ENCODE measurements at places on chromosomes 5 and 9.

- DNase-seq, result no peak
These were observed 79.5 kb downstream of the OSMR start for GRCh38 chr5:38925154-38925925.

DNA sequence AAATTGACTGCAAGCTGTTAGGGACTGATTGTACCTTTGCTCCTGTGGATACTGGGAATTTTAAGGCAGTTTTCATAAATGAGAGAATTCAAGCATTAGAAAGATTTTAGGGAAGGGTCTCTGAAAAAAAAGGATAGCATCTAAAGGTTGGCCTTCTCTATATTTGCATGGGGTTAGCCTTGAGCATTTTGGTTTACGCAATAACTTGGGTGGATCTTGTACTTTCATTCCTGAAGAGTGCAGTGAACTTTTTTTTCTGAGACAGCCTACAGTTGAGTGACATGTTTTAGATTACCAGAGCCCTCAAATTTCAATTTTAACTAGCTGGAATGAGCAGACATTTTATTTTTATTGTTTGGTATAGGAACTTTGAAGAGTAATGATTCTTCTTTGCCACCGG lies 91.6 kb upstream of the NR3C1 start:
- no peak for DNase-seq

DNA sequence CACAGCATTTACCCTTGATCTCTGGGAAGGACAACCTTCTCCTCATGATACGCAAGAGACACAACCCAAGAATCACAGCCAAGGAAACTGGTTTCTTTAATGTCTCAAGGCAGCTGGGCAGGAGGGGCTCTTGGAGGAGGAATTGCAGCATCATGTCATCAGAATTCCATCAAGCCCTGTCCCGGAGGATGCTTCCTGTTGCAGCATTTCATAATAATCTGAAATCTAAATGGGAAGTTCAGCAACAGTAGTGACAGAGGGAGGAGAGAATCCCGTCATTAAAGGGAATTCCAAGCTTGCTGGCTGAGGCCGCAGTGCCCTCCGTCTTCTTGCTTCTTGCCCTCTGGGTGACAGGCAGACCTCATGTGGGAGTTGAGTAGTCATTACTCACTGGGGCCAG lies 192.7 kb downstream of the TENT4A start:
- no peak for DNase-seq

- DNase-seq, result no peak
These were observed 41.6 kb downstream of the GABBR2 start for GRCh38 chr9:98667005-98667640.

DNA sequence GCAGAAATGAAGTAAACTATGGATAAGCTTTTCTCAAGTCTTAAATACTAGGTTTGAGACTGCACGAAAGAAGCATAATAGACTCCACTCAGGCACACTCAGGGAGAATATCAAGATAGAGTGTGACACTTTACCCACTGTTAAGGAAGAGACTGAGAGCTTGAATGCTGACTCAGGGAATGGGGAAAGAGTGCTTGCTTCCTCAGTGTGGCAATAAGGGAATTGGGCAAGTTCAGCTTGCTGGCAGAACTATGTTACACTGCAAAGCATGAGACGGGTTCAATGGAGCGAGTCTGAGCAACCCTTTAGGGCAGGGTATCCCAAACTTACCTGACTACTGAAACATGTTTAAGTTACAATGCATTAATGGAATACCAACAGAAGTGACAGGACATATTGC lies 237.7 kb upstream of the MEF2C start:
- no peak for DNase-seq

GRCh38 chr9:137268538-137269201 lies 8.9 kb upstream of the TOR4A start:
- no peak for DNase-seq

- DNase-seq, result no peak
These were observed 1425.8 kb upstream of the C9orf72 start for GRCh38 chr9:28999057-28999456.

DNA sequence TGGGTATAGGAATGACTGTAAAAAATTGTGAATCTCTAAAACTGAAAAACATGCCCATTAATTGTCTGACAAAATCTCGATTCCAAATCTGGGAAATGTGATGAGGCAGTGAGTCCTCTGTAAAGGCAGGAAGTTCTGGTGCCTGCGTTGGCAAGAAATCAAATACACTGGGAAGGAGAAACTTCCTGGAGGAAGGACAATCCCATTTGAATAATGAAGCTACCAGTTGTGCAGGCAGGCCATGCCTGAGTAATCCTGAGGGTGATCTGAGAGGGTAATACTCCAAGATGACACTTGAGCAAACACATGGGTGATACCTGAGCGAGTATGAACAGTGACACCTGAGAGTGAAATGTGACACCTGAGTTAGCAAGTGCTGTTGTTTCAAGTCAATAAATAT lies 49.7 kb downstream of the KIF24 start:
- no peak for DNase-seq

- DNase-seq, result no peak
These were observed 23.7 kb upstream of the ANKH start for GRCh38 chr5:14895301-14895700.

DNA sequence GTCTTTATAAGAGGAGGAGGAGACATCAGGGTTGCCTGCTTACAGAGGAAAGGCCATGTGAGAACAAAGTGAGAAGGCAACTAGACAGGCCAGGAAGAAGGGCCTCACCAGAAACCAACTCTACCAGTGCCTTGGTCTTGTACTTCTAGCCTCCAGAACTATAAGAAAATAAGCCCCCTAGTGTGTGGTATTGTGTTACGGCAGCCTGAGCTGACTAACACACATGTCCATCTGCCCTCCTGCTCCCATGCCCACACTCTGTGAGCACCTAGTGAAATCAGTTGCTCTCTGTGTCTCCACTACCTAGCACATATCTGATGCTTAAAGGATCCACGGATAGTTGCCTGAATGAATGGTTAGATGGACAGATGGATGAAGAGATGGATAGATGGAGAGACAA lies 6.9 kb downstream of the AK3 start:
- DNase-seq, result no peak

DNA sequence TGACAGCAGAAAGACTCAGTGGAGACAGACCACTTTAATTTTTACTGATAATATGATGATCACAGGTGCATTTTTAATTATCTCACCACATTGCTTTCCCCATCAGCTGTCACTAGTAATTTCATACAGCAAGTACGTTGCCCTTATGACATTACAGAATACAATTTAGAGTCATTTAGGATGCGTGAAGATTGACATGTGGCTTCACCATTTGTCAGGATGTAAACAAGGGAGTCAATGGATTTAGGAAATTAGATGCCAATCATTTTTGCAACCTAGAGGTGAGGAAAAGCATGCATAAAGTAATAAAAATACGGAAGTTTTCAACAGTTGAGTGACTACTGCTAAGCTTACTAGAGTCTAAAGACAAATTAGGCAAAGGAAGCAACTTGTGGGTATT lies 1129.6 kb downstream of the PTPRD start:
- DNase-seq, result no peak

GRCh38 chr5:151811593-151812321 lies 40.0 kb downstream of the G3BP1 start:
- DNase-seq, result no peak

DNA sequence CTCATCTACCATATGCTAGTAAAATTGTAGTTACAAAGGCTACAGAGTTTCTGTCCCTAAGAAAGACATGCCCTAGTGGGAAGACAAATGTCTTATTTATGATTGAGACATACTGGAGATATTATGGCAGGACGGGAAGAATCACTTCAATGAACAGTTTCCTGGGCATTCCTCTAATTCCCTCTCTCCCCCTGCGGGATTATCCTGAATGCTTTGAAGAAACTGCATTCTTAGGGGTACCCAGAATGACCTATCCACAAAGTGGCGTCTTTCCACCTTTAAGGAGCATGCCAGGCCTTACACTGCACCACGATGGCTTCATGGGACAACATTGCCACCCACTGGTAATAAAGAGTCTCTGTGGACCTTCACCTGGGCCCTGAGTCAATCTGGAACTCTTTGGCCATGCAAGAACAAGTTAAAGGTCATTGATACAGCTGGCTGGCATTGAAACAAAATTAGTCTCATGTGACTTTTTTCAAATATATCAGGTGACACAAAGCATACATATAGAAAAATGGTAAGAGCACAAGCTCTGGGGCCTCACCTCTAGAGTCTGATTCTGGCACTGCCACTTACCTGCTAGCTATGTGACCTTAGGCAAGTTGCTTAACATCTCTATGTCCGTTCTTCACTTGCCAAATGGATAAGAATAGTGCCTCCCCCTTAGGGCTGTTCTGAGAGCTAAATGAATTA lies 32.0 kb downstream of the ANKRD55 start:
- DNase-seq, result peak; percentile 22

- no peak for DNase-seq
These were observed 6.7 kb upstream of the HAVCR2 start for GRCh38 chr5:157115502-157115901.

GRCh38 chr5:75856056-75856455 lies 138.8 kb upstream of the POC5 start:
- DNase-seq, result no peak

DNA sequence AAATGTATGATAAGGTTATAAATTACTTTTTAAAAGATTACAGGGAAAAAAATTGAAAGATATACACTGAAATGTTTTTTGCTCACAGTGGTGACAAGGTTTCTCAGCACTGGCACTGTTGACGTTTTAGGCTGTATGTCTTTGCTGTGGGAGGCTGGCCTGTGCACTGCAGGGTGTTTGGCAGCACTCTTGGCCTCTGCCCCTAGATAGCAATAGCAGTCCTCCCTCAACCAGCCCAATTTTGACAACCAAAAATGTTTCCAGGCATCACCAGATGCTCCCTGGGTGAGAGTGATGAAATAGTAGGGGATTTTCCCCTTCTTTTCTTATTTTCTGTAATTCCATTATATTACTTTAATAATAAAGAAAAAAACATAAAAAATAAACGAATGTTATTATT lies 3.3 kb downstream of the CD274 start:
- DNase-seq, result no peak

DNA sequence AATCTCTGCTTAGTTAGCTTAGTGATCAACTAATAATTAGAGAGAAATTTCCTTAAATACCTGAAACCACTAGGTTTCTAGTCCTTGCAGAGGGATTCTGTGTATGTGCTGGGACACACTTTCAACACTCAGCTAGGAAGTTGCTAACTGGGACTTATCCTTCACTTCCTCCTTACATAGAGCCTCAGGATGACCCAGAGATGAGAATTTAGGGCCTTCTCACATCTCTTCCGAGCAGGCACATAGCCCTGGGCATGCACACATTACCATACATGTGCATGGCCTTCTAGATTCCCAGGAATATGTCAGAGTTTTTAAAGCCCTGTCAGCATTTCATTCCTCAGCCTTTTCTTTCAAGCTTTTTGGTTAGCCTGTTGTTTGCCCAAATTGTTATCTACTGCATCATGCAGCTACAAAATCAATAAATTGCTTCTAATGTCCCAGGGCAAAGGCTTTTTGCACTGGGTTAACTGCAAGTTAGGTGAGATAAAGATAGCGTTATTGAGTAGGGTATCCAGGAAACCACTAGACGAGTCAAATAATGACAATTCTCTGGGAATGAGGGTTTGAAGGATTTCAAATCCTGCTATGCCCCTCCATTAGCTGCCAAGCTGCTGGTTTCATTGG lies 22.0 kb upstream of the CDK20 start:
- DNase-seq, result no peak

DNA sequence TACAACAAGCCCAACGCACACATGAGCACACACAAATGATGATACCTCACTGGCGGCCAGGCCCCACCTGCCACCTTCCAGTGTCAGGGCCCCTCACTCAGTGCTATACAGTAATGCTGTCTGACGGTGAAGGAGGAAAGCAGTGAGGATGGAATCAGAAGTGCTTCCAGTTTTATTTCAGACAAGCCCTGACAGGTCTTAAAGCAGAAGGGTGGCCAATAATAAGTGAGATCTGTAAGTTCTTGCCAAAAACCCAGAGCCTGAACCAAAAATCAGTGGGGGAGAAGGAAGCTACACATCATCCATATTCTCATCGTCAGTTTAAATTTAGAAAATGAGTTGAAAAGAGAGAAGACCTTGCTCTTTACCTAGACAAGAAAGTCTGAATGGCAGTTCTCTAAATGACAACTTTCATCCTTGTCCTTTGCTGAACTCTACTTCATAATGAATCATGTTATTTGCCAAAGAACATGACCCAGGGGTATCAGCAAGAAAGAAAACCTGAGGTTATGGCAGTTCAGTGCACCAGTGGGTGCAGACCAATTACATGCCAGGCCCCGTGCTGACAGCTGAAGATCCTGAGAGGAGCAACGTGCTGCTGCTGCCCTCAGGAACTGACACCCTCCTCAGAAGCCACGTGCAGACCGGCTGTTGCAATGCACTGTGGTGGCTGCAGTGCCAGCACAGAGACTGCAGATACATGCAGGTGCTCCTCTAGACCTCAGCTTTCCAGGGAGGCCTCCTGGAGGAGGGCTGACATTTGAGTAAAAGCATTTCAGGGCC lies 118.7 kb downstream of the DROSHA start:
- no peak for DNase-seq

GRCh38 chr5:177610131-177610769 lies 10.3 kb downstream of the B4GALT7 start:
- no peak for DNase-seq

DNA sequence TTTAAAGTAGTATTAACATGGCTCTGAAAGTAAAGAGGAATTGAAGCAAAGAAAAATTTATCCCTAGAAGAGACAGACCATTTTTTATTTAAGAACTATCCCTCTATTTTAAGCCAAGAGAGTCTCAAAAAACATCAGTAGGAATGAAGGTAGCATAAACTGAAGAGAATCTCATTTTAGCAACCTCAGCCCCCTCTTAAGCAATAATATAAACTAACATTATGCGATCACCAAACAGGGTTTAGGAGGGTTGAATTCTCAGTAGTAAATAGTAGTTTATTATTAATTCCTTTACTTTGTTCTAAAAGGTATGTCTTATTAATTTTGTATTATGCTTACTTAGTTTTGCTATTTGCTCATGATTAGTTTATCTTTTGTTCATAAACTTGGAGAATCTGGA lies 287.4 kb downstream of the CDK5RAP2 start:
- DNase-seq, result no peak

- no peak for DNase-seq
These were observed 61.6 kb upstream of the SPRY4 start for GRCh38 chr5:142386137-142387023.

GRCh38 chr9:93302586-93303257 lies 118.8 kb downstream of the WNK2 start:
- DNase-seq, result no peak

DNA sequence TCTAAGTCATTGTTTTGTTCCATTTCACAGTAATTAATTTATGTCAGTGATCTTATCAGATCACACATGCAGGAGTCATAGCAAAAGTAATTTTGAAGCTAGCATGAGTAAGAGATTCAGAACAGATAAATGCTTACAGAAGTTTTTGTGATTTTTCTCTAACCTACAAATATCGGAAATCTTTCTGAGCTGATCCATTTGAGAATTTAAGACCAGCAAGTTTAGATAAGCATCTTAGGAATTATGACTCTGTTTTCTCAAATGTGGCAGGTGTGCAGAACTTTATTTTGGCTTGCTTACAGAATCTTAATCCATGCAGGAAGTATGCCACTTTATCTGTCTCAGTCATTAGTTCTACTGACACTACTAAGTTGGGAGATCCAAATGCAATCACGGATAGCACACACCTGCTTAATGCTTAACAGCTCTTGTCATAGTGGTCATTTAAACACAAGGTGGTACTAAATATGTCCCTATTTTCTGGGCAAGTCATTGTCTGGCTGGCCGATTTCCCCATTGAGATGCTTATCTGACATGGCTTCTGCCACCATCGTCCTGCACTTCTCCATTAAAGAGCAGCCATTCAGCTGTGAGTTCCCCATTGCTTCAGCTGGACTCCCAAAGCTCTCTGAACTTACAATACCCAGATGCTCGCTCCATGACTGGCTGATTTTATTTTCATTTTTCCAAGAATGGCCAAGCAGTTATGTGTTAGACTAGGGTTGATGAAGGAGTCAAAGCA lies 305.4 kb upstream of the NUDT12 start:
- no peak for DNase-seq
